Activated naive CD8-positive, alpha-beta T cell treated with anti-CD3 and anti-CD28 coated beads for 36 hours (primary cell): ENCODE measurements at places on chromosomes 6 and 20.

DNA sequence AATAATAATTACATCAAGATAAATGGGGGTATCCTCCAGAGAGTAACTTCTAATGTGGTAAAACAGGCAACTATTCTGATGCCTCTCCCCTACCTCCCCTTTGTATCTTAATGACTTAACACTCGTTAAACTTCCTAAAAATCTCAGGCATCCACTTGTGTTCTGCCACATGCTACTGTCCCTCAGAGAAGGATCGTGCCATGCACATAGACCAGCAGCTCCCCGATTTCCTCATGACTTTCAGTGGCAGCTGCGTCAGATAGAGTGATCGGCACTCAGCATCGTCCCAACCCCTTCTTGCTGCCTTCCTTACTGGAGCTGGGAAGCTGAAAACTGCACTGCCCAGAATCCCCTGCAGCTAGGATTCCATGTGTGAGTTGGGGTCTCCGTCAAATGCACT, 32.1 kb downstream of the RIPOR2 start:
- DNase-seq, result no peak

DNA sequence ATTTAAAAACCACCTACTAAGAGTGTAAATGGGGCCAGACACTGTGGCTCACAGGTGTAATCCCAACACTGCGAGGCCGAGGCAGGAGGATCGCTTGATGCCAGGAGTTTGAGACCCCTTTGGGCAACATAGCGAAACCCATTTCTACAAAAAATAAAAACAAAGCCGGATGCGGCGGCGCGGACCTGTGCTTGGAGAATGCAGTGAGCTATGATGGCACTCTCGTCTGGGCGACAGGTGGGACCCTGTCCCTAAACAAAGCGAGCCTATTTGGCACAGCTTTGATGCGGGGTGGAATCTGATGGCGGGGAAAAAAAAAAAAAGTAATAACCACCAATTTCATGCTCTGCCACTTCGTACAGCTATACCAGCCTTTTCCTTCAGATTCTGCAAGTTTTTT, 1.1 kb downstream of the TCP1 start:
- peak; percentile 12 for DNase-seq

GRCh38 chr20:3846740-3847428, at the start of gene MAVS:
Gene MAVS (plus strand): TSS chr20:3846834. CDS start chr20:3854625, 7,791 bp downstream.
- peak; percentile 92 for DNase-seq

DNA sequence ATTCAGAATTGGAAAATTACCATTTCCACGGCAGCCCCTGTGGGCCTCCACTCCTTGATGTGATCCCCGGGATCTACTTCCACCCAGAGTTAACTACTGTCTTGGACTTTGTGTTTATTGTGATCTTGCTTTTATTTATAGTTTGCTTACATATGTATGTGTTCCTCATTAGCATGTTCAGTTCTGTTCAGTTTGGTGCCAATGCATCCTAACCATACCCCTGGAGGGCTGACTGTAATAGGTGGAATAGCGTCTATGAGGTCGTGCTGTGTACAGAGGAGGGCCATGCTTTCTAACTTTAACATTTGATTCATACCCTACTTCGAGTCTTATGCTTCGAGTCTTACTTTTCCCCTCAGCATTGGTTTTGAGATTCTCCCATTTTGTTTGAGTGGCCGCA, 104.3 kb upstream of the SLC24A3 start:
- DNase-seq, result no peak

DNA sequence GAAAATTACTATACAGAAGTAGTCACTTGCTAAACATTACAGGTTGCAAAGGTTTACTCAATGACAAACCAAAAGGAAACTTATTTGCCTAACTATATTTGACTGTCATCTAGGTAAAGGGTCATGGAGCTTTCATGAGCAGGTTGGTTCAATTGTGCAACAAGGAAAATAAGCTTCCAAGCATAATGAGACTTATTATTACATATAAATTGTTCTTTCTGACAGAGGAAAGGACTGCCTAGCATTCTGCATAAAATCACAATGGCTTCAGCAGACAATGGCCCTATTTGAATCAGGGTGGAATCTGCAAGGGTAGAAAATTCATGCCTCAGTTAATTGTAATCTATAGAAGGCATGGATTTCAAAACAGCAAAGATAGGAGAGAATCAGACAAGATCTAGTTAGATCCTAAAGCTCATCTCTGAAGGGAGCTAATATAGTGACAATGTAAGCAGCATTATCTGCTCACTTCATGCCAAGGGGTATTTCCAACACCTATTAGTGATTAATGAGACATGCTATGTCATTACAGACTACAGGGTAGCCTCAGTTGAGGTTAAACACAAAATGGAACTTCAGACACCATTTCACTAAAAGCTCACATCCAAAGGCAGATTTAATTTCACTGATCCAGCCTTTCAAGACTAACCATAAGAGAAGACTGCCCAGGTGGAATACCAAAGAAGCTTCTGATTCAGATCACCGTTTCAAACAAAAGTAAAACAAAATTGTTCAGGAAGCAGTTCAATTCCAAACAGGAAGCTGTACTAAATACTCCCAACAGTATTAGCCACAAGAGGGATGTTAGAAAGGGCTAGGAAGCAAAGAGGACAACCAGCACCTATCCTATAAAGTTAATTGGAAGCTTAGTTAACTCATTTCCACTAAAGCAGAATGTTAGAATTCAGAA, 8.5 kb downstream of the STAU1 start:
- no peak for DNase-seq

DNA sequence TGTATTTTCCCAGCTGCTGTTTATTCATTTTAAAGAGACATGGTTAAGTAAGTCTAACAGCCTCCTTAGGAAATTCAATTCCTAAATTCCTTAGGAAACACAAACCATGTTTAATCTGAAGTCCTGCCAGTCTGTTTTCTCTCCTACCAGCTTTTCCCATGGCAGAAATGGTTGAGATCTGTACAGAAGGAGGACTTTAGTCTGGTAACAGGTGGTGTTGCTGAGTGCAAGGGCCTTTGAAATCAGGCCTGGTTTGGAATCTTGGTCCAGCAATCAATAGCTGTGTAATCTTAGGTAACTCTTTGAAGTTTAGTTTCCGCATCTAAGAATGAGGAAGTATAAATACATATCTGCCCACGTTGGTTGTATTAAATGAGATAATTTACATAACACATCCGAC, 232.5 kb downstream of the LAMA2 start:
- no peak for DNase-seq
